ENCODE measurements at places on chromosomes 1 and 21.
A peak's percentile ranks its signal among the peaks of the same experiment; 100 is the strongest.

DNA sequence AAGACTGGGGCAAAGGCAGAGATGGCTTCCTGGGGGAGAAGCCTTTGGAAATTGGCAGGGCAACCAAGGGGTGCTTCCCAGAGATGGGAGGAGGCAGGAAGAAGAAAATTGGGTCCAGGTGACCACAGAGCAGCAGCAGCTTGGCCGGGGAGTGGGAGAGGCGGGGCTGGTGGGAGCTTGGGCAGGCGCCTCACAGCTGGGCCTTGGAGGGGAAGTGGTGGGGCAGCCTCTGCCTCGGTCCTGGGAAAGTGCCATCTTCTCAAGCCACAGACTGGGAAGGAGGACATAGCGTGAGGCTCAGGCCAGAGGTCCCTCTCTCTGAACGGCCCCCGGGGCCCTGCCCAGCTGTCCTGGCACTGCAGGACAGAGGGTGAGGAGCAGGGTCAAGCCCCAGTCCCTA is 24.0 kb upstream of the WASF2 start:
- DNase-seq: peak; percentile 46

- DNase-seq: no peak
Measured at GRCh38 chr1:234926264-234926558, 202.4 kb downstream of the TOMM20 start.

GRCh38 chr1:234926559-234927311 is 201.9 kb downstream of the TOMM20 start:
- DNase-seq: peak; percentile 88

- DNase-seq: peak; percentile 93
Measured at GRCh38 chr1:12604114-12604874, 13.7 kb downstream of the DHRS3 start.

GRCh38 chr1:169557131-169557530 is 29.1 kb downstream of the F5 start:
- no peak for DNase-seq

GRCh38 chr1:35726450-35727433 is 8.1 kb upstream of the C1orf216 start:
- DNase-seq: peak; percentile 62

GRCh38 chr1:157806431-157807149 is 13.3 kb downstream of the FCRL1 start:
- DNase-seq: no peak

- DNase-seq: no peak
Measured at GRCh38 chr21:33022489-33022827, 3.3 kb upstream of the OLIG2 start.

GRCh38 chr21:24369746-24370145 is 1237.5 kb downstream of the MRPL39 start:
- DNase-seq: no peak

GRCh38 chr1:183550915-183551314 is 39.3 kb downstream of the NCF2 start:
- DNase-seq: no peak

DNA sequence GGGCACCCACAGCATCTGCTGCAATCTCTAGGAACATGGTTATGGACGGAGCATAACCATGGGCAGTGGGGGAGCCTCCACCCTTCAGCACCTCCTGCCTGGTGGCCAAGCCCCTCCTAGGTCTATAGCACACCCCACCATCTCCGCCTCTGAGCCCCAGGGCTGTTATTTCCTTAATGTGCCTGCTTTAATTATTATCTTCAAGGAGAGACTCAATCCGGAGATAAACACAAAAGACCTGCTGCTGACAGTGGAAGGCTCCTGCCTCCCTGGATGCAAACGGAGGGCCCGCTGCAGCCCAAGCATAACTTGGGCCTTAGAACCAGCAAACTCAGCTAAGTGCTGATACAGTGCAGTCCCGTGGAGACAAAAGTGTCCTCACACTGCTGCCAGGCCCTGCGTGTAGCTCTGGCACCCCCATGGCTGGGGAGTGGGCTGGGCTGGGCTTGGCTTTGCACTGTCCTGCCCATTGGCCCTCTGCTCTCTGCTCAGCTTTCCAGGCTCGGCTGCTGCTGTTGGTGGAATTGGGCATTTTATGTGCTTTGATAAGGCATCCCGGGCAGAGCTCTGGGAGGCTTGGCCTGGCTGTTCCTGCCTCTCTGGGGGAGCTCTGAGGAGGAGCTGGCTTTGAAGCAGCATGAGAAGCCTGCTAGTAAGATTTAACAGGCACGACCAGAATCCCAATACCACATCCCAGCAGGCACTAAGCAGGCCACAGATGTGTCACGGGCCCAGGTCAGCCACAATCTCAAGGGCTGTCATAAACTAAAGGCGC is 620.2 kb downstream of the PTPRU start:
- DNase-seq: no peak

DNA sequence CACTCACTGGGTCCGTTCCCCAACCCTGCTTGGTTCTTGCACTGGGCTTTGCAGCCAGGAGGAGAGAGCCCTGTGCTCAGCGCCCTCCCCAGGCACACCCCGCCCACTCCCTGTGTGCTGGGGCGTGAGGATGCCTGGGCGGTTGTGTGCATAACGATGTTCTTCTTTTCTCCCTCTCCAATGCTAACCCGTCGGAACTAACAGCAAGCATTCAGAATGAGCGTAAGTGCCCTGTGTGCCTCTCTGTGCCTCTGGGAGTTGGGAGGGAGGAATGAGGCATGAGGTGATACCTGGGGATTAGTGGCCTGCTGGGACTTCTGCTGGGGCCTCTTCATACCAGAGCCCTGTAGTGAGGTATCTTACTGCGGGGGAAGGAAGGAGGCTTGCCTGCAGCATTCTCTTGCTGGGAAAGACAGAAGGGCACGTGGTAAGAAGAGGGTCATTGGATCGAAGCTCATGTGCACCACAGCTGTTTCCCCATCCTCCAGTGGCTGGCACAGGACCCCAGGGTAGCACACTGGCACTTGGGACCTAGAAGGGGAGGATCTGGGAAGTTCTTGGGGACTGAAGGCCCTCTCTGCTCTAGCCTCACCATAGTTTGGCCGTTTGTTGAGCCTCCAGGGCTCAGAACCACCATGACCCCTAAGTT is 79.8 kb downstream of the NFASC start:
- no peak for DNase-seq

DNA sequence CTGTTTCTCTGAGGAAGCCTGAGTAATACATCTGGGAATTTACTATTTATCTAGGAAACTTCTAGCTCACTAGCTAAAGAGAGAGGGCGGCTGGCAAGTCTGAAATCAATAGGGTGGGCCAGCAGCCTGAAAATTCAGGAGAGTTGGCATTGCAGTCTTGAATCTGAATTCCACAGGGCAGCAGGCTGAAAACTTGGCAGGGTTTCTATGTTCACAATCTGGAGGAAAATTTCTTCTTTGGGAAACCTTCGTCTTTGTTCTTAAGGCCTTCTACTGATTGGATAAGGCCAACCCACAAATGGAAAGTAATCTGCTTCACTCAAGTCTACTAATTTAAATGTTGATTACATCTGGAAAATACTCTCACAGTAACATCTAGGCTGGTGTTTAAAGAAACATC is 101.0 kb upstream of the COG2 start:
- DNase-seq: no peak

GRCh38 chr1:81799939-81800694 is 617 bp upstream of the ADGRL2 start:
- DNase-seq: no peak

DNA sequence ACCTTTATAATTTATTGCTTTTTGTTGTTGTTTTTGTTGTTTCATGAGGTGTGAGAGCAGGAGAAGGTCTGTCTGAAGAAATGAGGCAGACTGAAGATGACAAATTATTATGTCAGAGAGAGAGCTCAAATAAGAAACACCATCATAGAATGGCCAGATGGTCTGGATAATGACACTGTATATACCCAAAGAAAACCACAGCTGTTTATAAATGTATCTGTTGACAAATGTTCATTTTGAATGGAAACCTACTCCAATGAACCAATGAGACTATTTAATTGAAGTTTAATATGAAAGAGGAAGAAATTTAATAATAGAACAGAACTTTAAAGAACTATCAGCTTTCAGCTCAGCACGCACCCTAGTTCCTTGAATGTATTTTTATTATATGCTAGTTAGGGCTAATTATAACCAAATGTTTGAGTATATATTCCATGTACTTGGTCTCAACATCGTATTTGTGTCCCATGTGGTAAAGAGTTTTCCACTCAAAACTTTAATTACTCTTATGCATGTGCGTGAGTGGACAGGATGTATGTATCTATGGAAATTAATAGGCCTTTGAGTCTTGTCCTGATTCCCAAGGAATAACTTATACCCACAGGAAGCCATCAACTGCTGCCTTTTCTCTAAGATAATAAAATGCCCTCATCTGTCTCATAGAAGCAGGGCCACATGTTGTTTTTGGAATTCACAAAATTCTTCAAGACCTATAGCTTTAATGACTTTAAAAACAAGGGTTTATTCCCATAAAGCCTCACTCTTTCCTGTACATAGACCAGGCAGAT is 202.7 kb downstream of the KCNK2 start:
- no peak for DNase-seq

- peak; percentile 63 for DNase-seq
Measured at GRCh38 chr1:226697151-226697928, 41.7 kb downstream of the ITPKB start.

GRCh38 chr21:42279341-42279871 is 35.8 kb downstream of the TFF3 start:
- no peak for DNase-seq

DNA sequence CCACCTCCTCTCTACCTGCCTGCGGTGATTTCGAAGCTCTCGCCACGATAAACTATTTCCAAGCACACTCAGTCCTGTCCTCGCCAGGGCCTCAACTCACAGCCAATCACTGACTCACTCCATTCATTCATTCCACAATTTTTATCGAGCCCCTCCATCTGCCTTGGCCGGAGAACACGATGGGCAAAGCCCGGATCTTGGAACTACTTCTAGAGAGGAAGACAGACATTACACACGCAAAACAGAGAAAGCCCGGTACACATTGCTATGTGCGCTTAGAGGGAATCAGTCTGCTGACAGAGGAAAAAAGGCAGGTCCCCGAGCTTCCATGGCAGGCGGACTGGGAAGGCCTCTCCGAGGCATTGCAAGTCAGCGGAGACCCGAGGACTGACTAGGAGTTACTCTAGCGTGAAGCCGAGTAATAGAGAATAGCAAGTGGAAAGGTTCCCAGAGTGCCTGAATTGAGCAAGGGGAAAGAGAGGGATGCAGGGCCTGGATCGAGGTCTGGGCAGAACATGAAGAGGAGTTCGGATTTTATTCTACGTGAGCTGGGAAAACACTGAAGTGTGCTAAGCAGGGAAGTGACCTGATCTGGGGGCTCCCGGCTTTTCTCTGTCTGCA is 54.2 kb upstream of the DNAJC6 start:
- no peak for DNase-seq

- no peak for DNase-seq
Measured at GRCh38 chr1:33792651-33793050, 71.2 kb upstream of the HMGB4 start.

DNA sequence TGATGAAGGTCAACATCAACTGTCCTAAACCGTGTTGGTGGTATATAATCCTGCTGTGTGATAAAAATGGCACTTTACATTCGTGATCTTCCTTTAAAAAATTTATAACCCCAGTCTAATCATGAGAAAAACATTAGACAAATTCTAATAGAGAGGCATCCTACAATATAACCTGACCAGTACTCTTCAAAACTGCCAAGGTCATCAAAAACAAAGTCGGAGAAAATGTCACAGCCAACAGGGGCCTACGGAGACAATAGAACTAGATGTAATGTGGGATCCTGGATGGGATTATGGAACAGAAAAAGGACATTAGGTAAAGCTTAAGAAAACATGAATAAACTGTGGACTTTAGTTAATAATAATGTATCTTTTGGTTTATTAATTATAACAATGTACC is 25.0 kb downstream of the CDKN2C start:
- no peak for DNase-seq

DNA sequence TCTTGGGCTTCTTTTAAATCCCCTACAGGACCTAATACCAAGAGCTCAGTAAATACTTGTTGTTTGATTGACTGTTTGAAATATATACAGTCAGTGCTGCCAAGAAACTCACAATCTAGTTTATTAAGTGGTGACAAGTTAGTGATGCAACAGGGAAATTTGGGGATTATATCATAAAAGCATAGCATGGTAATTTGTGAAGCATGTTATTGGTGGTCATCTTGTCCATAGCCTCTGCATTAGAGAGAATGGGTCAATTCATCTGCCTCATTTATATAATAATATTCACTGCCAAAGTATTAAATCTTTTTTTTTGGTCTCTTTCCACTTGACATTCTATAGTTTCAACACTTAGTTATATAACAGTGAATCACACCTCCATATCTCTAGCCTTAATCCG is 138.2 kb upstream of the SPAG17 start:
- no peak for DNase-seq

GRCh38 chr1:91872559-91873081 is 13.3 kb downstream of the TGFBR3 start:
- DNase-seq: no peak

DNA sequence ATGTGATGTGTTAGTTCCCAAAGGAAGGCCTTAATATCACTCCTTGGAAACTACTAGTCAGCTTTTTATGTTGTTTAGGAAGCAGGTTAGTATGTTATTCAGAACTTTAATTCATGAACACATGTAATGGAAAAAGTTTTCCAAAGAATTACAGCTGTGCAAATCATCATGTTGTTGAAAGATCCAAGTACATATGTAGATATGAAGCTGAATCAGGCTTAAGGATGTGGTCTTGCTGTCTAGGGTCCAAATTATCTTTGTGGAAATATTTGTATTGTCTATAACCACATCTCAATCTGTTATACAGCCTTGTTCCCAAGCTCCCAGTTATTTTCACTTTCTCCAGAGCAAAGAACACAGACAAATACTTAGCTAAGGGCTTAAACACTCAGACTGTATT is 231.6 kb downstream of the TPR start:
- no peak for DNase-seq

DNA sequence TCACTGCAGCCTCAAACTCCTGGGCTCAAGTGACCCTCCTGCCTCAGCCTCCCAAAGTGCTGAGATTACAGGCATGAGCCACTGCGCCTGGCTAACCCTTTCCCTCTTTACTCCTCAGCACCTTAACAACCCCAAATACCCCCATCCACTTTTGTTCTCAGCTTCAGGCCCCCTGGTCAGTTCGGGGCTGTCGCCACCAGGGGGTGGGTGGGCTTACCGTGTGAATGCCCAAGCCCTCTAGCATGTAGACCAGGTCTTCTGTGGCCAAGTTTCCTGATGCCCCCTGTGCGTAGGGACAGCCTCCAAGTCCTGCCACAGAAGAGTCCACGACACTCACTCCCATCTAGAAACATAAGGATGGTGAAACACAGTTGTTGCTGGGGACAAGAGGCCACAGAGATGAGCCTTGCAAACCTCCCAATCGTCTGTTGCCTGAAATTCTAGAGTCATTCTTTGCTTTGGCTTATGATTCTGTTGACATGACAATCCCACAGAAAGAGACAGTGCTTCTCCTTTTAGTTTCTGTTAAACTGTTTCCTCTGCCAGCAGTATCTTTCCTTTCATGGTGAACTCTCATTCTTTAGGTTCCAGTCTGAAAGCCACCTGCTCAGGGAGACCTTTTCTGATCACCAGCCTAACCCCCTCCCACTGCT is 3.8 kb upstream of the GALE start:
- peak; percentile 52 for DNase-seq

GRCh38 chr1:92480200-92480812 is 6.4 kb downstream of the GFI1 start:
- no peak for DNase-seq

GRCh38 chr1:116502671-116503314 is 68.0 kb downstream of the CD58 start:
- no peak for DNase-seq
